ENCODE measurements at places on chromosomes 5 and 9. TPM values are rescaled to one million over a fixed set of nuclear protein-coding genes. Genes with fewer than 3 reads are reported as not detected.

GRCh38 chr5:136210259-136210658, 17.3 kb upstream of the SMIM32 start:
- no peak overlapping the region for H3K4me3 ChIP-seq
- no peak for DNase-seq
- H3K27me3 ChIP-seq, result no peaks in the 10 kb centered on the region
- no peak overlapping the region for H3K27ac ChIP-seq

DNA sequence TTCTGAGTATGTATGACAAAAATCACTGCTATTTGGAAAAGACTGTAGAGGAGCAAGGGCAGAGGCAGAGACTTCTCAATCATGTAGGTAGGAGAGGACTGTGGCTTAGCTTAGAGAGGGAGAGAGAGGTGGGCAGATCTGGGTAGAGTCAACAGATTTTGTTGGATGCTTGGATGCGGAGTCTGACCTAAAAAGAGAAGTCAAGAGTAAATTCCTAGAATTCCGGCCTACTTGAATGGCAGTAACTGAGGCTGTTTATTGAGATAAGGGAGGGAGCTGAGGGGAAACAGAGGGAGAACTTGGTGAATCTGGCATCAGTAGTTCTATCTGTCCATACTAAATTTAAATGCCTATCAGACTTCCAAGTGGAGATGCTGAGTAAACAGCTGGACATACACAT, 2.4 kb downstream of the TICAM2 start:
- no peak overlapping the region for H3K27ac ChIP-seq
- H3K36me3 ChIP-seq, result no peaks in the 10 kb centered on the region
- H3K4me3 ChIP-seq, result no peak overlapping the region
- H3K4me1 ChIP-seq, result peaks cover 10% of the 10 kb centered on the region

HSDL2 gene
- polyA plus RNA-seq, result 36.0 TPM

GRCh38 chr9:83620841-83621636, 1.9 kb upstream of the IDNK start:
- no peaks in the 10 kb centered on the region for H3K4me1 ChIP-seq
- peak; percentile 44 for DNase-seq
- H3K27ac ChIP-seq, result no peak overlapping the region
- no peaks in the 10 kb centered on the region for H3K36me3 ChIP-seq

DNA sequence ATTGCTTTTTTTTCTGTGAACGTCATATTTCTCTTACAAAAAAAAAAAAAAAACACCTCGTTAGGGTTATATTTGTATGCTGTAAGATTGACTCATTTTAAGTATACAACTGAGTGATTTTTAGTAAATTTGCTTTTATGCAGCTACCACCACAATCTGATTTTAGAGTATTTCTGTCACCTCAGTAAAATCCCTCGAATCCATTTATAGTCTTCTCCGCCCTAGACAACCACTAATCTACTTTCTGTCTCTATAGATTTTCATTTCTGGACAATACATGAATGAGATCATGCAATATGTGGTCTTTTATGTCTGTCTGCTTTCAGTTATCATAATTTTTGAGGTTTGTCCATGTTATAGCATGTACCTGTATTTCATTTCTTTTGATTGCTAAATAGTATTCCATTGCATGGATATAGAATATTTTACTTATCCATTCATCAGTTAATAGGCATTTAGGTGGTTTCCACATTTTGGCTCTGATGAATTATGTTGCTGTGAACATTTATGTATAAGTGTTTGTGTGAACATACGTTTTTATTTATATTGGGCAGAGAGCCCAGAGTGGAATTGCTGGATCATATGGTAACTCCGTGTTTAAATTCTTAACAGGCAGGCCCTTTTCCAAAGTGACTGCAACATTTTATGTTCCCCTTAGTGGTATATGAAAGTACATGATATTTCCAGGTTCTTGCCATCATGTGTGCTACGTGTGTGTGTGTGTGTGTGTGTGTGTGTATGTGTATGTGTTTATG, 171.4 kb downstream of the SGCD start:
- no peaks in the 10 kb centered on the region for H3K27me3 ChIP-seq
- H3K4me3 ChIP-seq, result no peak overlapping the region
- H3K27ac ChIP-seq, result no peak overlapping the region
- no peaks in the 10 kb centered on the region for H3K36me3 ChIP-seq

DNA sequence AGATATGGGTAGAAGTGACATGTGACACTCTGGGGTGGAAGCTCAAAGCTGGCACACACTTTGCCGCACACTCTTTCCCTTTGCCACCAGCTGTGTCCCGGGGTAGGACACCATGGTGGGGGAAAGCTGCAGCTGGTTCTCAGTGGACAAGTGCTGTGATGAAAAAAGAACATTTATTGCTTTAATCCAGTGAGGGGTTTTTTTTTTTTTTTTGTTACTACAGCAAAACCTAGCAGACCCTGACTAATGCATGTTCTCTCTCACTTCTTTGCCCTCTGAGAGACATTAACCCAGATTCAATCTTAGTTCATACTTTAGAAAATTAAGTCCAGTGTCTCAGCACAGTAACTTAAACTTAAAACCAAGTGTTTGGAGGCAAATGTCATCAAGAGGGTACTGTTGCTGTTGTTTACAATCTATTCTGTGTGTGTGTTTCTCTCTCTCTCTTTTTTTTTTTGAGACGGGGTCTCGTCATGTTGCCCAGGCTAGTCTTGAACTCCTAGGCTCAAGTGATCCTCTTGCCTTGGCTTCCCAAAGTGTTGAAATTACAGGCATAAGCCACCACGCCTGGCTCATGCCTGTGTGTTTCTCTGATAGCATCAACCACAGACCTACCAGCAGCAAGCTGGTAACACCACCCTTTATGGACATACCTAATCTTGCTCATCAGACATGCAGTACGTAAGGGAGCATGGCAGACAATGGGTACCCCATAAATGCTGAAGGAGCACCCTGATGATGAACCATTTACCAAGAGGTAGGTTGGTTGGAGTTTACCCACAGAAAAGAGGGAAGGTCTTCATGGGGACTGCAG, 84.7 kb upstream of the TBC1D2 start:
- H3K36me3 ChIP-seq, result no peaks in the 10 kb centered on the region
- no peaks in the 10 kb centered on the region for H3K27me3 ChIP-seq
- H3K27ac ChIP-seq, result no peak overlapping the region
- H3K4me3 ChIP-seq, result no peak overlapping the region
- H3K4me1 ChIP-seq, result no peaks in the 10 kb centered on the region

DNA sequence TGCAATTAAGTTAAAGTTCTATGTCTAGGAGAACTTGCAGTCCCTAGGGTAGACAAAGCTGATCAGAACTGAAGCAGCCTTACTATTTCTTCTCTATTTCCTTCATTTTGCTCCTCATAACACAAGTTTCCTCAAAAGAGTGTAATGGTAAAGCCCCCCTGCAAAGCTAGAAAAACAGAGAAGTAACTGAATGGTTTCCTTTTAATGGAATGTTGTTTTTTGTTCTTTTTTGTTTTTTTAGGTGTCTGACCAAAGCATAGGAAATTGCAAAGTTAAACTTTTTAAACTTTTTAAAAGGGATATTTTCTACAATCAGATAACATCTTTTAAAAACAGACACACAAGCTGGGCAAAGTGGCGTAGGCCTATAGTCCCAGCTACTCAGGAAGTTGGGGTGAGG, 145.7 kb downstream of the TLE1 start:
- peaks cover 18% of the 10 kb centered on the region for H3K4me1 ChIP-seq
- H3K4me3 ChIP-seq, result no peak overlapping the region
- no peak overlapping the region for H3K27ac ChIP-seq
- H3K27me3 ChIP-seq, result no peaks in the 10 kb centered on the region

DNA sequence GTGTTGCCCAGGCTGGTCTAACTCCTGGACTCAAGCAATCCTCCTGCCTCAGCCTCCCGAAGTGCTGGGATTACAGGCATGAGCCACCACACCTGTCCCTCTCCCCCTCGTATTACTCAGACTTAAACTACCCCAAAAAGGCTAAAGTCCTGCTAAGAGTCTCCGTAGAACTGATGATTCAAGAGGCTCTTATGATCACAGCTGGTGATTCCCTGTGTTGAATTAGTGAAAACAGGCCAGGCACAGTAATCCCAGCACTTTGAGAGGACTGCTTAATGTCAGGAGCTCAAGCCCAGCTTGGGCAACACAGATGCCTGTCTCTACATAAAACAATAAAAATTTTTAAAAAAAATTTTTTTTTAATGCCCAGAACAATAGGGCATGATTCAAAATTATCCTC, 9.2 kb downstream of the CDC26 start:
- H3K4me1 ChIP-seq, result no peaks in the 10 kb centered on the region
- H3K27ac ChIP-seq, result no peak overlapping the region
- no peaks in the 10 kb centered on the region for H3K36me3 ChIP-seq
- no peaks in the 10 kb centered on the region for H3K27me3 ChIP-seq
- DNase-seq, result no peak
- no peak overlapping the region for H3K4me3 ChIP-seq

RAI14 gene
- polyA plus RNA-seq, result 49.6 TPM

EIF4E1B gene
- polyA plus RNA-seq, result 1.0 TPM

GRCh38 chr9:111828193-111828592, 33.5 kb upstream of the SHOC1 start:
- no peaks in the 10 kb centered on the region for H3K27me3 ChIP-seq
- DNase-seq, result no peak
- no peak overlapping the region for H3K27ac ChIP-seq
- no peaks in the 10 kb centered on the region for H3K4me1 ChIP-seq

DNA sequence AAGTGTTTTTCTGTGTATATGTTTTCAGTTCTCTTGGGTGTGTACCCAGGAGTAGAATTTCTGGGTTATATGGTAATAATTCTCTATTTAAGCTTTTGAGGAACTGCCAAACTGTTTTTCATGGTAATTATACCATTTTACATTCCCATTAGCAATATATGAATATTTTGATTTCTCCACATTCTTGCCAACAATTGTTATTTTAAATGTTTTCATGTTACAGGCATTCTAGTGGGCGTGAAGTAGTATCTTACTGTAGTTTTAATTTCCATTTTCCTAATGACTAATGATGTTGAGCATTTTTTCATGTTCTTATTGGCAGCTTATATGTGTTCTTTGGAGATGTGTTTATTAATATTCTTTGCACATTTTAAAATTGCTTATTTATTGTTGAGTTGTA, 199.5 kb downstream of the FER start:
- H3K4me1 ChIP-seq, result peaks cover 5% of the 10 kb centered on the region
- H3K4me3 ChIP-seq, result no peak overlapping the region
- H3K36me3 ChIP-seq, result no peaks in the 10 kb centered on the region
- H3K27ac ChIP-seq, result no peak overlapping the region
- no peaks in the 10 kb centered on the region for H3K27me3 ChIP-seq
- no peak for DNase-seq

MYMK gene
- 0.87 TPM for polyA plus RNA-seq

CDC20B gene
- 2.8 TPM for polyA plus RNA-seq

TMCO6 gene
- 34.5 TPM for polyA plus RNA-seq

STXBP1 gene
- polyA plus RNA-seq, result 21.2 TPM
